H9 (cell line): ENCODE measurements at places on chromosomes 6 and 20. TPM values are rescaled to one million over a fixed set of nuclear protein-coding genes. Genes with fewer than 3 reads are reported as not detected.

DNA sequence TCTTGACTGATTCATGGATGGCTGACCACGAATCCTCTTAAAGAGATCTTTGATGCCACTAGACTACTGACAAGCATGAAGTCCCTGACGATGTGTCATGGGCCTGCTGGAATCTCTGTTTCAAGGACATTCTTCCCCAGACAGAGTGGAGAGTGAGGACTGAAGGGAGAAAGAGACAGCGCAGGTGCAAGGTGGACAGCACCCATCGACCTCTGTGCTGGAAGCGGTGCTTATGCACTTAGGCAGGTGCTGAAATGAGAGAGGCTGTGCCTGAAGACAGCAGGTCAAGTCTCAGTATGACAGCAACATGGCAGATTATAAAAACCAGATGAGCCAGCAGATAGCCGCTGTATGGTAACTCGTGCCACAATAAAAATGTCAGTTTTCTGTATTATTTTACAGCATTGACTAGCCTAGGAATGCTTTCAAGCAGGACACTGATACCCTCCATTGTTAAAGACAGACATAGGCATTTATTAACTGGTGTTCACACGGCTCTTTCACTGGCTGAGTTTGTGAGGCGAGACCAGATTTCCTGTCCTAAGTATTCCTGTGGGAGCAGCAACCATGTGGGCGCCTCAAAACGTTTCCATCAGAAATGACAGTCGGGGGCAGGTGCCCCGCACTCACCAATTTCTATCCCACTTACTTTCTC is 47.5 kb downstream of the FOXC1 start:
- DNase-seq: no peak

DNA sequence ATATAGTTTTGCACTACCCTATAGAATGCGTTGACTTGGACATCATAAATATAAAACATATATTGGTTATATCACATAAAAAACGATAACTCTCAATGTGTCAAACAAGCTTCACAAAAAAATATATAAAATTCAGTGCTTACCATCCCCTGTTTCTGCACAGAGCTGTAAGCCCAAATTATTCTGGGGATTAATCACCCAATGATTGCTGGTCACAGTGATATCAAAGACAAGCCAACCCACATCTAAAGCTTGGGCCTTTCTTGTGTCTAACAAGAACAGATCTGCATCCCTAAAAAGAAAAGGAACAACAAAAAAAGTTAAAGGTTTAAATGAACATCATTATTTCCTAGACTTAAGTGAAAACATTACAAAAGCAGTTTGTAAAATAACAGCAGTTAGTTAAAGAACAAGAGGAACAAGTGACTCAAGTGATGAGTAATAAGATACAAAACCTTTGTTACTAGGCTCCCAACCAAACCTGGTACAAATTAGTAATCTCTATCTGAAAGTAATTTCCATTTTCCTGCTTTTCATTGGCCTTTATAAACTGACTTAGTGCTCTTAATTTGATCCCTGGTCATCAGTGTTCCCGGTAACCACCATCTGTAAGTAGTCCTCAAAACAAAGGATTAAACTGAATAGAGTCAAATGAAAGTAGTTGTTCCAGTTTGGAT is 81.1 kb downstream of the BMP5 start:
- no peak for DNase-seq

DNA sequence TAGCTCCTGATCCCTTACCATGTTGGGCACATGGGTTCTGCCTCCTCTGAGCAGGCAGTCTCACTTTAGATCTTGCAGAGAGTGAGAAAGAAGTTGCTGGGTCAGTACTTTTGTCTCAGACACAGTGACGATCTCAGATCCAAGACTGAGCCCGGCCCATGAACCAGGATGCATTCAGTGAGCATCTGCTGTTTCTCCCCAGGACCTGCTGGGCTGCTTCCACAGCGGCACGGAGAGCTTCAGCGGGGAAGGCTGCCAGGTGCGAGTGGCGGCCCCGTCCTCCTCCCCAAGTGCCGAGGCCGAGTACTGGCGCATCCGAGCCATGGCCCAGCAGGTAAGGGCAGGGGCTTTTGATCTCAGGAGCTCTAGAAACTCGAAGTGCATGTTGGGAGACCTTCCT is 53.9 kb upstream of the SMIM28 start:
- DNase-seq: no peak

GRCh38 chr20:33681728-33682353 is 4.3 kb downstream of the E2F1 start:
- no peak for DNase-seq

DNA sequence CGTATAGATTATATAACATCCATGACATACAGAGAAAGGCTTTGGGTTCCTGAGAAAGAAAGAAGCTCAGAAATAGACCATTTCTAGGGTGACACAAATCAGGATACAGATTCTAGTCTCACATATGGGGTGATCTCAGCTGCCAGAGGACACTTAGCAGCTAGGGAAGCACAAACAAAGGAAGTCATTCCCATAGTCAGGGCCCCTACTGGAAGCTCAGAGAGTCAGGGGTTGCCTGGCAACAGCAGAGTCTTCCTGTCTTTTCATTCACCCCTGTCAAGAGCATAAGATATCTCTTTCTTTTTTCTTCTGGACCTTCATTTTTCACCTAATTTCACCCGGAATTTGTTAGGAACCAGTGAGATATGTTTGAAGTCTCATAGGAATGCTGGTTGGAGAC is 81.9 kb upstream of the IYD start:
- DNase-seq: peak; percentile 39

DNA sequence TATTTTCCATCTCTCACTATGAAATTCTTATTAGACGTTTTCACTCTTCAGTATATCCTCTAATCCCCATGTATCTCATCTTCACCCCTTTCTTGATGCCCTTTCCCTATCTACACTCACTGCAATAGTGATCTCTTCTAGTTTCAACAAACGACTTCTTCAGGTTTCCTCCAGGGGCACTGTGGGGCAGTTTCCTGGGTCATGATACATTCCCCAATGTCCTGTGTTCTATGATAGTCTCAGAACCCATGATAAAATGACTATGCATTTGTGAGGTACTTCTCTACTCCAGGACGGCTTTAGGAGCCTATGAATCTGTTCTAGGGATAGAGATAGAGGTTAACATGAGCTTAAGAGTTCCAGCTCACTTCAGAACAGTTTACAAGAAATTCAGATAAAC is 183.3 kb downstream of the FOXC1 start:
- DNase-seq: peak; percentile 58

- peak; percentile 41 for DNase-seq
These were observed 28.5 kb downstream of the BCL2L1 start for GRCh38 chr20:31693987-31694661.

GRCh38 chr6:148934961-148935360 is 188.1 kb downstream of the UST start:
- DNase-seq: no peak

DNA sequence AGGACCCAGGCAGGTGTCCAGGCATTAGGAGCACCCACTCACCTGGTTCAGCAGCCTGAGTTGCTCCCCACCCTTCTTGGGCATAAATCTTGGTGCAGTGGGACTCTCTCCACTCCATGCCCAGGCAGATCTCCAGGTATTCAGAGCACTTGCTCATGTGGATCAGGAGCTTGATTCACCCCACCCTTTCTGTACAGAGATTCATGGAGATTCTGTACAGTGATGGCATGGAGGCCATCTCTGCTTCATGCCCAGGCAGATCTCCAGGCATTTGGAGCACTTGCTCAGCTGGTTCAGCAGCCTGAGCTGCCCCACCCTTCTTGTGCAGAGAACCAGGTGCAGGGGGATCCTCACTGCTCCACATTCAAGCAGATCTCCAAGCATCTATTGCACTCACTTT is 44.1 kb downstream of the BEND6 start:
- DNase-seq: no peak

DNA sequence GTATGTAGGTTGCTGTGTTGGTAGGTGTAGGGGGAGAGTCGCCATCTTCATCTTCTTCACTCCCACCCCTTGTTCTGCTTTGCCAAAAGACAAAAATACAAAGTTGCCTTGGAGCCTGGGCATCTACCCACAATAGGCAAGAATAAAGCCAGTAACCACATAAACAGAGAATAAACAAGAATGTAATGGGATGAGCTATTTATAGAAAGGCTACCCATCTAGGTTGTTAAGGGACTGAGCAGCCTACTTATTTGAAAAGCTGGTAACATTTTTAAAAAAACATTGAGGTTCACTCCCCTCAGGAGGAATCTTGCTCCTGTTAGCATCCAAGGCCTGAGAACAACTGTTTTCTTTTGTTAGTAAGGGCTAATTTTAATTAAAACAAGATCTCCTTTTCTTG is 301.4 kb upstream of the STXBP5 start:
- DNase-seq: no peak

DNA sequence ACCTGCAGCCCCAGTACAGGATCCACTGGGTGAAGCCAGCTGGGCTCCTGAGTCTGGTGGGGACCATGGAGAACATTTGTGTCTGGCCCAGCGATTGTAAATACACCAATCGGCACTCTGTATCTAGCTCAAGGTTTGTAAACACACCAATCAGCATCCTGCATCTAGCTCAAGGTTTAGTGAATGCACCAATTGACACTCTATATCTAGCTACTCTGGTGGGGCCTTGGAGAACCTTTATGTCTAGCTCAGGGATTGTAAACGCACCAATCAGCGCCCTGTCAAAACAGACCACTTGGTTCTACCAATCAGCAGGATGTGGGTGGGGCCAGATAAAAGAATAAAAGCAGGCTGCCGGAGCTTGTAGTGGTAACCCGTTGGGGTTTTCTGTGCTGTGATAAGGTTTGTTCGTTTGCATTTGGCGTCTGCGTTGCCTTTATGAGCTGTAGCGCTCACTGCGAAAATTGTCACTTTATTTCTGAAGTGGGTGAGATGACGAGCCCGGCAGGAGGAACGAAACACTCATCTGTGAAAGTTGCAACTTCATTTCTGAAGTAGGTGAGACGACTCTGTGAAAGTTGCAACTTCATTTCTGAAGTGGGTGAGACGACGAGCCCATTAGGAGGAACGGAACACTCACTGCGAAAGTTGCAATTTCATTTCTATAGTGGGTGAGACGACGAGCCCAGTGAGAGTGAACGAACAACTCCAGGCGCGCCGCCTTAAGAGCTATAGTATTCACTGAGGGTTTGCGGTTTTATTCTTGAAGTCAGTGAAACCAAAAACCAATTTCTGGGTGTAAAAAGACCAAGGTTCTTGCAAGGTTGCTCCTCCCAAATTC is 31.1 kb downstream of the SERPINB6 start:
- no peak for DNase-seq

GRCh38 chr6:56853541-56853940 is 101.4 kb upstream of the BEND6 start:
- no peak for DNase-seq

- no peak for DNase-seq
These were observed 64.6 kb downstream of the VGLL2 start for GRCh38 chr6:117329926-117330325.

DNA sequence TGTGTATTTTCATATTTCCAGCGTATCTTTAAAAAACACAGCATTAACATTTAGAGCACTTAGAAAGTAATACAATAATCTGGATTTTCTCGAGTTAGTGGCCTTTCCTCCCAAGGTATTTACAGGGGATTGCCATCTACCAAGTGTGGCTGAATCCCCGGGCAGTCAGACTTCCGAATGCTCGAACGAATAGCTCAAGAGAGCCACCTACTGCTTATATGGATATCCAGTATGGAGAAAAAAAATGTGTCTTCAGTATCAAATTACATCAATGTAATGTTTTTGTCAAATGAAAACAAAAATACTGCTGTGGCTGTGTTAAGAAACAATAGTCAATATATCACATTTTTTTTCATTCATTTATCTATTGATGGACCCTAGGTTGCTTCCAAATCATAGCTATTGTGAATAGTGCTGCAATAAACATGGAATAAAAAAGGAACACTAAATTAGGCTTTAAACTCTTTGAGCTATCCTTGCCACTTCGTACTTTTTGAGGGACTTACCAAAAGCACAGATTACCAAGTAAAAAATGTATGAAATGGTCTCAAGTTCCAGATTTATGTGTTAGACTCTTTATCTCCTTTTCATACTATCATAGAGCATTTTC is 654.5 kb upstream of the PTCHD4 start:
- peak; percentile 44 for DNase-seq

- no peak for DNase-seq
These were observed 18.0 kb downstream of the TCFL5 start for GRCh38 chr20:62843656-62844055.

DNA sequence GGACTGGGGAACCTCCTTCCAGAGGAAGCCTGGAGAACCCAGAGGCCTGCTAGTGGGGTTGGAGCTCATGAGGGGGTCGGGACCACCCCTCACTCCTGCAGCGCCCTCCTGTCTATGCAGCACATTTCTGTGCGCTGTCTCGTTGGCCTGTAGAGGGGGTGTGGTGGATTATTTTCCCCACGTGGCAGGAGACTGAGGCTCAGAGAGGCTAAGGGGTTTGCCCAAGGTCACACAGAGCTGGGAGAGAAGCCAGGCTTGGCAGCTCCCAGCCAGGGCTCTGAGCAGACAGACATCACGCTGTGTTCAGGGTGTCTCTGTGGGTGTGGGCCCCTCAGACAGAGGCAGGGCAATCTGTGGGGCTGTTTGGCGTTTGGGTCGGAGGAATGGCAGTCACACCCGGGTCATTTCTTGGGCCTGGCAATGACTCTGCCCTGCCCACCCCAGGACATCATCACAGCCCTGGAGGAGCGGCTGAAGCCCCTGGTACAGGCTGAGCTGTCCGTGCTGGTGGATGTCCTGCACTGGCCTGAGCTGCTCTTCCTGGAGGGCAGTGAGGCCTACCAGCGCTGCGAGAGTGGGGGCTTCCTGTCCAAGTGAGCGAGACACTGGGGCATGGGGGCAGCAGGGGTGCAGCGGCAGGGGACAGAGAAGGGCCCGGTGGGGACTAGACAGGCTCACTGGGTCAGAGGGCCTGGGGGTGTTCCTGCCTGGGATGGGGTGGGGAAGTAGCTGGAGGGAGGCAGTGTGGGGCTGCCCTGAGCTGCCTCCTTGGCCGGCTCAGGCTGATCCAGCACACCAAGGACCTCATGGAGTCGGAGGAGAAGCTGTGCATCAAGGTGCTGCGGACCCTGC is 27.7 kb downstream of the UQCC2 start:
- no peak for DNase-seq

- no peak for DNase-seq
These were observed 1.9 kb downstream of the BPIFB1 start for GRCh38 chr20:33284937-33285336.

- DNase-seq: no peak
These were observed 114.5 kb downstream of the TOX2 start for GRCh38 chr20:44028868-44029847.

DNA sequence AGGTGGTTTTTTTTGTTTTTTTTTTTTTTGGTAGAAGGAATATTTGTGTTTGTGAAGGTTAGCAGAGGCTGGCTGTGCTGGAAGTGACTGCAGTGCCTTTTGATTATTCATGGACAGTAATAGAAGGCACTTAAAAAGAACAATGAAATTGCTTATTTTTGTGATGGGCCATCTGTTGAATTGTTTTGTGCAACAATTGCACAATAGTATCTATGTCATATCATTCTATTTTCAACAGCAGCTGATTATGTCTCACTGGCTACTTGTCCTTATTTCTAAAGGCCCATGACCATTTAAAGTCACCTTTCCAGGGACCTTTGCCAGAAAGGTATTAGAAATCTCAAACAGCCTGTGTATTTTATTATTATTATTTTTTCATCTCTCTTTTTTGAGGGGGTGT is 70.6 kb downstream of the AFG1L start:
- DNase-seq: no peak

GRCh38 chr6:150347845-150348244 is 21.0 kb upstream of the IYD start:
- DNase-seq: no peak

Gene COL10A1
- not detected in 2 replicates for total RNA-seq

Gene GLP1R
- total RNA-seq: 0.85 and 1.0 TPM in 2 replicates

Gene DNAH8
- not detected in 2 replicates for total RNA-seq

Gene SMPDL3A
- 0.59 and 0.68 TPM in 2 replicates for total RNA-seq
